ENCODE measurements at places on chromosomes 11 and 22.

- no peak for DNase-seq
These were observed 22.1 kb downstream of the RPUSD4 start for GRCh38 chr11:126189109-126189929.

DNA sequence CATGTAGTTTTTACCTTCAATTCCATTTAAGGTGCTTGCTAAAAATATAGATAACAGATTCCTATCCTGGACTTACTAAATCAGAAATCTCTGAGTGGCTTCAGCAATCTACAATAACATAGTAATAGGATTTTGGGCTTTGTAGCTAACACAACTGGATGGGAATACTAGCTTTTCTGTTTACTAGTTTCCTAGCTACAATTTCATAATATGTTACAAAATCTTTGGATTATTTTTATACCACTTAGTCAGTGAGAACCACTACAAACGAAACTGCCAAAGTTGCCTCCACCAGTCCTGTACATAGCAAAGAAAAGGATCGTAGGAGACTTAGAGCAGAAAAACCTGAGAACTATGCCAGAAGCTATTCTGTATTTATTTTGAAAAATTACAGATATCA lies 87.7 kb upstream of the ANO3 start:
- DNase-seq, result no peak

- no peak for DNase-seq
These were observed 981.5 kb downstream of the BRD1 start for GRCh38 chr22:48846200-48846599.

DNA sequence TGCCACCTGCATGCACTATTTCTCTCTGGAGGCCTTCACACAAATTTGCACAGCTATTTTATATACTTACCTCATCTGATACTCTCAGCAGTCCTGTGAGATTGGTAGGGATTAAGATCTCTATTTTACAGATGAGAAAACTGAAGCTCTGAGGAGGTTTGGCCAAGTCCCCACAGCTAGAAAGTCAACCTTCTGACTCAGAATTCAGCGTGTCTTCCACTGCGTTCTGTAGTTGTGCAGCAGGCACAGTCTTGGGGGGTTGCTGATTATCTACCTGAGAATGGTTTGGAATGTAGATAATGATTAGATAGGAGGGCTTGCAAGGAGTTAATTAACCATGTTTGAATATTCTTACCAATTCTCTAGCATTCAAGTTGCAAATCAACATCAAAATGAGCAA lies 2.5 kb upstream of the SORL1 start:
- no peak for DNase-seq

DNA sequence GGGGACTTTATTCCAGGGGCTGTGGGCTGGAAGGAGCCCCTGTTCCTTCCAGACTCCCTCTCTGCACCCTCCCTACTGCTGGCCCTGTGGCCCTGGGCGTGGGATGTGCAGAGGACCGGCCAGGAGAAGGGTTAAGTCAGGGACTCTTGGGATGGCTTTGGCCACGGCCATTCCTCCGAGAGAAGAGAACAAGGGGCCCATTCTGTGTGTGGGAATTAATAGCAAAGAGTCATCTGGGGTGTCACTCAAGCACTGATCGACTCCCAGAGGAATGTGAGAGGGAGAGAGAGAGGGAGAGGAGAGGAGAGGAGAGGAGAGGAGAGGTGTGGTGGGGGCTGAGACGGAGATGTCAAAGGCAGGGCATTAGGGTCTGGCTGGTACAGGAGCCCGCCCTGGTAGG lies 14.2 kb upstream of the SOX10 start:
- DNase-seq, result peak; percentile 67

DNA sequence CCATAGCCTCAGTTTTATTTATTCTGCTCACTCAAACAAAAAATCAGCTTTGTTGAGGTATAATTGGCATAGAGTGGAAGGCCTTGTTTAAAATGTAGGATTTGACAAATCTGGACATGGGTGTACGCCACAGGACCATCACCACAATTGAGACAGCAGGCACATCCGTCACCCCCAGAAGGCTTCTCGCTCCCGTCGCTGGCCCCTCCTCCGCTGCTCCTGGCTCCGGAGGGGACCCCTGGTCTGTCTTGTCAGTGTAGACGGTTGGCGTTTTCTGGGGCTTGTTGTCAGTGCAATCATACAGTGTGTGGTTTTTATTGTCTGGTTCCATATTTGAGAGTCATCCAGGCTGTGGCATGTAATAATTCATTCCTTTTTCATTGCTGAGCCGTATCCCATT lies 97.6 kb downstream of the KCNQ1 start:
- DNase-seq, result no peak

DNA sequence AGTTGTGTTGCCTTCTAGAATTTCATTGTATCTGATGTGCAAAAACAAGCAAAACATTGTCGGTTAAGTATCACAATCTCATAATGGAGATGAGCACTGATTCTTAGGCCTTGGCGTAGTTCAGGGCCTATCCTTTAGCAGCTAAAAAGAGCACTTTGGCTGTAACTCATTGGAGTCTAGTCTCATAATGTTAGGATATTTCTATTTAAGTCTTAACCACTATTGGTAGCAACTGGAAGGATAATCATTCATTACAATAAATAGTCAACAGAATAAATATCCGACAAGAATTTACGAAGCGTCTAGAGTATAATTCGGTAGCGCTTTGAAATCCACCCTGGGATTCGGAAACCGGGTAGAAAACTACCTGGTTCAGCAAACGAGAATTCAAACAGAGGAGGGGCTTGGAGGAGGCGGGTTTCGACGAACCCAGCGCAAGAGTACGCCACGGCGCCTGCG lies 461 bp upstream of the EED start:
- DNase-seq, result peak; percentile 92

GRCh38 chr22:17057959-17058814 lies 26.6 kb upstream of the IL17RA start:
- peak; percentile 87 for DNase-seq

GRCh38 chr11:76768088-76768908 lies 14.9 kb upstream of the TSKU start:
- DNase-seq, result peak; percentile 63

DNA sequence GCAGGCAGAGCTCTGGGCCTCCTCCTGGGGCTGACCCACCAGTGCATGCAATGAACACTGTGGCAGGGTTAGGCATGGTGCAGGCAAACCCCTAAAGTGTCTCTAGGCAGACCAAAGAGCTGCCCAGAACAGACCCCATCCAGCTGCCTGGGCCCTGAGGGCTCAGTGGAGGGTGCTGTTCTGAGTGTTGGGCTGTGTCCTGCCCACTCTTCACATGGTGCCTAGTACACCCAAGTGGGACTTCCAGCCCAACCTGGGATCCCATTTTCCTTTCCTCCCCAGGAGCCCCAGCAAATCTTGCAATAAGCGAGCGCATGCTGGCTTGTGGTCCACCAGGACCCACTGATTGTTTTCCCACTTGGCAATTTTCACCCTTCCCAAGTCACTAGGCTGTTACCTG lies 26.4 kb downstream of the ARVCF start:
- DNase-seq, result no peak

- peak; percentile 29 for DNase-seq
These were observed 17.3 kb downstream of the TOLLIP start for GRCh38 chr11:1292018-1292643.

DNA sequence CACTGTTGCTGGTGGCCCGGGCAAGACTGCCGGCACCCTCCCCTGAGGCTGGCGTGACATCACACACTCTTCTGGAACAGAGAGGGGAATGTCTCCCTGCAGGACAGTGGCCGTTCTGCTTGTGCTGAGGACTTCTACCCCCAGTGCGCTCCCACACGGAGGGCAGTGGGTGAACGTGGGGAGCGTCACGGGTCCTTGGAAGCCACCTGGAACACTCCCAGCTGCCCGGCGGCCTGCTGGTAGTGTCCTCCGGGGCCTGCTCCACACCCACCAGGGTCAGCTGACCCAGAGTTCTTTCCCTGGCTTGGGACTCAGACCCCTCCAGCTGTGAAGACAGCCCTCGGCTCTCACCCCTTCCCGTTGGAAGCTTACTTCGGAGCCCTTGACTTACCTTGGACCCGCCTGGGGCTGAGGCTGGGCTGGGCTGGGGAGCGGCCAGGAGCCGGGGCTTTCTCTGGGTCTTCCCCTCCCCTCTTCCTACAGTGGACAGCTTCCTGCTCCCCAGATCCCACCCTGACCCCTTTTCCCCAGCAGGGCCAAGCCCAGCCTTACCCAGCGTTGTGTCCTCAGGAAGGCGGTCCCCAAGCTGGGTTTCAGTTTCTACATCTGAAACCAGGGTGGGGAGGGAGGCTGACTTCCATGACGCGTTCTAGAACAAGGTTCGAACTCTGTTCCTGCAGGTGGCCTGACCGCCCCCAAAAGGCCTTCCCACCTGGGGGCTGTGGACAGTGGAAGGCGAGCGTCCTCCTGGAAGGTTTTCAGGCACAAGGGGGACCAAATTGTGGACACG lies 14.8 kb upstream of the GAL start:
- DNase-seq, result no peak

GRCh38 chr11:45166604-45166897 lies 20.1 kb downstream of the PRDM11 start:
- no peak for DNase-seq

- DNase-seq, result no peak
These were observed 13.3 kb downstream of the FAM118A start for GRCh38 chr22:45322873-45323525.

DNA sequence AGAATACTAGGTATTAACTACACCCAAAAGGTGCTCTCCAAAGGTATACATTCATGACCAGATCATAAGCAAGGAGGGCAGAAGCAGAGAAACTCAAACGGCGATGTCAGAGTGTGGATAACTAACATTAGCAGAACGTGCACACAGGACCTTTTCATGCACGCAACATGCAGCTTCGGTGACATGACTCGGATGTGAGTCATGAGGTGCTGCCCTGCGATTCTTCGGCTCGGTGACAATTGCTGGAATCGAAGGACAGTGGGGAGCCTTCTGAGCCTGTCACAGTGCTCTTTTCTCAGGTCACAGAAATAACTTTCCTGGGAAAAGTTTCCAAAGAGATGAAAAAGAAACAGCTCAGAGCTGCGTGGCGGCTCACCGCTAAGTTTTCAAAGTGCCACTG lies 418.5 kb upstream of the SYN3 start:
- no peak for DNase-seq

DNA sequence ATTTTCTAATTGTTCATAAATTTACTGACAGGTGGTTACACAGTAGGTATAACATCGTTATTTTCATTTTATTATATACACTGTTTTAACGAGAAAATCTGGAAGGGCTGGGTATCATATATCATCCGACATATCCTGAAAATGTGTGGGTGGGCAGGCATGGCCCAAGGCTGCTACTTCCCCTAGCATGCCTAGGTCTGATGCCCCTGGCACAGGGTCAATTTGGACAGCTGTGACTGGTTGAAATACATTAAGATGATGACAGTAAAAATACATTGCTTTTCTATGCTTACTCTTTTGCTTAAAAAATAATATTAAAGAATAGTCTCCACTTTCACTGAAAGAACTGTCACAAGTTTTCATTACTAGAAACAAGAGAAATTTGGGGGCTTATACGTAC lies 908.8 kb downstream of the OPCML start:
- DNase-seq, result no peak

DNA sequence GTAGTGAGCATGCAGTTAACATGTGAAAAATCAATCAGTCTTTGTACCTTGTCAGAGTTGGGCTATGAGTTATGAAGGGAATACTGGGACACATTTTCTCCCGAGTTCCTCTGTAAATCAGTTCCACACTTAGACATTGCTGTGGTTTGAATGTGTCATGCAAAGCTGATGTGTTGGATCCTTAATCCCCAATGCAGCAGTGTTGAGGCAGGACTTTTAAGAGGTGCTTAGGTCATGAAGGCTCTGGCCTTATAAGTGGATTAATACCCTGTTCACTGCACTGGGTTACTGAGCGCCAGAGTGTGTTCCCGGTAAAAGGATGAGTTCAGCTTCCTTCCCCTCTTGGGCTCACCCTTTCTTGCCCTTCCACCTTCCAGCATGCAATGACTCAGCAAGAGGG lies 742.1 kb upstream of the TENM4 start:
- no peak for DNase-seq

GRCh38 chr11:115501893-115502589 lies 2.2 kb downstream of the CADM1 start:
- peak; percentile 60 for DNase-seq

- no peak for DNase-seq
These were observed 43.5 kb downstream of the GGTLC2 start for GRCh38 chr22:22687638-22688500.

DNA sequence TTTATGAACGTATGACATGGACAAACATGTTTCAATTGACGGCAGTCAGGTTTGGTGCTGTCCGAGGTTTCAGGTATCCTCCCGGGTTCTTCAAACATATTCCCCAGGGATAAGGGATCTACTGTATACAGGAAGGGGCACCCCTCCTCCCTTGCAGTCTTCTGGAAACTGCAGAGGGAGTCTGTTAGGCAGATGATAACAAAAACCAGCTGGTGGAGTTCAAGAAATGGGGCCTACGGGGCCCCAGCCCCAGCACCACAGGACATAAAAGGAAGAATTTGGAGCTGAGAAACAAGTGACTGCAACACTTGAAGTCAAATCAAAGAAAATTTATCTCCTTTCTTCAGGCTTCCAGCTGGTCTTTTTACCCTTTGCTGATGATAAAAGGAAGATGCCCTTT lies 32.1 kb downstream of the SNU13 start:
- DNase-seq, result no peak

All from head of caudate nucleus (tissue), 42 donors.